ENCODE measurements at places on chromosomes 16 and 17. TPM values are rescaled to one million over a fixed set of nuclear protein-coding genes. Genes with fewer than 3 reads are reported as not detected.

- DNase-seq = no peak
These were observed 3.5 kb downstream of the MGAT5B start for GRCh38 chr17:76871668-76872067.

DNA sequence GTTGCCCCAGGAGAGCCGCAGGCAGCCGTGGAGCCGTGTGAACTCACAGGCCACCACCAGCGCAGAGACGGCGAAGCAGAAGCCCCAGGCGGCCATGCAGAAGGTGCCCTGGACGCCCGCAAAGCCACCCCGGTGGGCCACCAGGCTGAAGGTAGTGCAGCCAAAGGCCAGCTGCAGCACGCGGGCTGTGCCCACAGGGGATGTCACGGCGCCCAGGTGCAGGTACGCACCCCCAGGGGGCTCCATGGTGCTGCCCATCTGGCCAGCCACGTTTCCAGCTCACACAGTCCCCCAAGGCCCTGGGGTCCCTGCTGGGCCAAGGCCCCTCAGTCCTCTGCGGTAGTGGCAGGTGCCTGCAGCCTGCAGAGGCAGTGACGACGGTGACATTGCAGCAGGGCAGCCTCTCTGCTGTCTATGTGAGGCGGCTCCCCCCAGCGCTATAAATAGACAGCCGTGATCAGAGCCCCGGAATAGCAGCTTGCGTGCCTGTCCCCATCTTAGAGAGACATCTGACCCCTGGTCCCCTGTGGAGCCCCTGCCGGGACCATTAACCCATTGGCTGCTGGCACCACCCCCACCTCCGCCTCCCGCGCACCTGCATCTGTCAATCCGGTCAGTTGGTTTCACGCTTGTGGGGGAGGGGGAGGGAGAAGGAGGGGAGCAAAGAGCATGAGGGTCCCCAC lies 4.5 kb upstream of the PYCR1 start:
- peak; percentile 60 for DNase-seq

CRHR1 gene
- total RNA-seq = not detected

- DNase-seq = no peak
These were observed 13.5 kb upstream of the SMIM5 start for GRCh38 chr17:75619506-75620431.

- DNase-seq = no peak
These were observed 607.3 kb upstream of the GOT2 start for GRCh38 chr16:59341368-59341767.

ACSM5 gene
- 1.8 TPM for total RNA-seq

FOXN1 gene
- not detected for total RNA-seq

GRCh38 chr17:64042700-64043485 lies 22.5 kb upstream of the ICAM2 start:
- DNase-seq = no peak

- DNase-seq = no peak
These were observed 22.0 kb upstream of the PHLPP2 start for GRCh38 chr16:71746442-71747046.

DNA sequence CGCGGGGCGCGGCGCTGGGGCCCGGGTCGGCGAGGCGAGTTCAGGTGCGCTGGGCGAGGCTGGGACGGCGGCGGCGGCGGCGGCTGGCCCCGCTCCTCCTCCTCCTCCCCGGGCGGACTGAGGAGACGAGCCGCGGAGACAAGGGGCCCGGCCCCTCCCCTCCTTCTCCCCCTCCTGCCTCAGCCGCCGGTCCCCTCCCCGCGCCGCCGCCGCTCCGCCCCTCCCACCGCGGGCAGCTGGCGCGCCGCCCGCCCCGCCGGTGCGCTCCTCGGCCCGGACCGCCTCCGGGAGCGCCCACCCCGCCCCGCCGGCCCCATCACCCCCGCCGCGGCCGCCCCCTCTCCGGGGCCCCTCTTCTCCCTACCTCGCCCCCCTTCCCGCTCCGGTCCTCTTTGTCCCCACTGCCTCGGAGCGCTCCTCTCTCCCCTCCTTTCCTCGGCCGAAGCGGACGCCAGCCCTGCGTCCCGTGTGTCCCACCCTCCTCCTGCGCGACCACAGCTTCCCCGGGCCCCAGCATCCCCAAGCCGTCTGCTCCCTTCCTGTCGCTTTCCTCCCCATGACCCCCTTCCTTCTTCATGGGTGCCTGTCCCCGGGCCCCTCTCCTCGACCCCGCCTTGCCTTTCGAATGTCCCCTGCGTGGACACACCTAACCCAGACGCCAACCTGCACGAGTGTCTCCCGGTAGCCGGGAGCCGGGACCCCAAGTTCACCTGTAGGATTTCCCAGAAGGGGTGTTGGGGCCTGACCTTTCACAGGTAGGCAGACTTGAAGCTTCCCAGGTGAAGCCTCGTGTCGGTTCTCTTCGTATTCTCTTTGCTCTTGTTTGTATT lies at the start of gene TOX3:
Gene TOX3, minus strand, starts transcription at position 140 of the 830 bp plus-strand sequence. CDS start 420 bp downstream, outside the sequence.
- peak; percentile 55 for DNase-seq

DNA sequence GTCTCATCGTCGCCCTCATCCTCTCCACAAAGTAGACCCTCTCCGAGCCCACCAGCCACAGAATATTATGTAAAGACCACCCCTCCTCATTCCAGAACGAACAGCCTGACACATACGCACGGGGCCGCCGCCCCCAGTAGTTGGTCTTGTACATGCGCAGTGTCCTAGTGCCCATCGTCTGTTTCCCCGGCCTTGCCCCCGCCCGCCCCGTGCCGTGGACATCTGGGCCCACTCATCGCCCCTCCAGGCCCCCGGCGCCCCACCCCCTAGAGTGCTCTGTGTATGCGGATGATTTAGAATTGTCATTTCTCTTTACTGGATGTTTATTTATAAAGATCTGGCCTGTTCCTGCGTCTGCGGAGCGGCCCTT lies 475 bp upstream of the AMDHD2 start:
- DNase-seq = no peak

DNA sequence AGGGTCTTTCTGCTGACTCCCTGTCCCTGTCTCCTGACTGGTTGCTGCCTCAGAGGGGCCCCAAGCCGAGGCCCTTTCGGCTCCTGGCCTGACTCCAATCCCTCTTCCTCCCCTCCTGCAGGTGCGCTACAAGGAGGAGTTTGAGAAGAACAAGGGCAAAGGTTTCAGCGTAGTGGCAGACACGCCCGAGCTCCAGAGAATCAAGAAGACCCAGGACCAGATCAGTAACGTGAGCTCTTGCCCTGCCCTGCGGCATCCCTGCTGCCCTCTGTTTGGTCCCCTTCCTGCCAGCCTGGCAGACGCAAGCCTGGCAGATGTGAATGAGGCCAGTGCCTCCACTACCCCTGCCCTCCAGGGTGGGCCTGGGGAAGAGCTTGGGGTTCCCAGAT lies 27.1 kb upstream of the LASP1NB start:
- no peak for DNase-seq

DNA sequence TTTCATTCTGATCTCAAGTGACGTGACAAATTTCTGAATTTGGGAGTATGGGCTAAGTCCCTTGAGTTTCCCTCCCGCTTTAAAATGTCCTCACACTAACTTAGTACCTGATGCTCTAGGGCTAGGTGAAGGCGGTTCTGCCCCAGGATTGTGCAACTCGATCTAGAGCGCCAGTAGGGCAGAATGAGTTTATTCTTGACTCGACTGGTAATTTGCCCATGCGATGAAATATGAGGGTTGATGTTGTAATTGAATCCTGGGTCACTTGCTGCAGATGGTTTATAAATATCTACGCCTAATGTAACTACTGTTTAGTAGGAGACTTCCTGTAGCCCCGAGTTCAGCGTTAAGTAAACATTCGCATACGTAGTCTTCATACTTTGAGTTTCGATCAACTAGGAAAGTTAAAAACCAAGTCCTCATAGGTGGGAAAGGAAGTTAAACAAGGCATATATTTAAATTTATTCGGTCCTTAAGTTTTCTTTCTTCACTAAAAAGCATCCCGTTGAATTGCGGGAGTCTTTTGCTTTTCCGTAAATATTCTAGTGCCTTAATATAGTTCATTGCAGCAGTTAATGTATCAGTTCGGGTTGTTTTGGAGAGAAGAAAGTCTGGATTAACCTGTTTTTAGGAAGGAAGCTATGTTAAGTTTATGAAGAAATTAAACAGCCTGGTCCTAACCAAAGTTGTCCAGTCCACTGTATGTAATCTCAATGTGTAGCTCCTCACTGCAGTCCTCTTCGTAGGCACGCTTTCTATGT lies 1.6 kb downstream of the CTCF start:
- DNase-seq = peak; percentile 60

DNA sequence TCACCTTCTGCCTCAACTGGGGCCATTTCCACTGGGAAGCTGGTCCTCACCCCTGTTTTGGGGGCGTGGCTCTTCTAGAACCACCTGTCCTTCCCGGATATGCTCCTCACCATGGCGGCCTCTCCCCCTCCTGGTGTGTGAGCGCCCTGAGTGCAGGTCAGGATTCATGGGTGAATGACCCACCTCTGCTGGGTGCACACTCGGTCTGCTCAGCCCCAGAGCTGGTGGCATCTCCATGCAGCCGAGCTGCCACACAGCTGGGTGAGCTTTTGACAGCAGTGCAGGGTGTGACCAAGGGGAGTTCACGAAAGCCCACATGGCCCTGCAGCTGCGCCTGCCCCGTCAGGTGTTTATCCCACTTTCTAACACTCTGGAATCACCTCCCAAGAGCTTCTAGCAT lies 27.3 kb downstream of the GRIN2C start:
- DNase-seq = no peak

DNA sequence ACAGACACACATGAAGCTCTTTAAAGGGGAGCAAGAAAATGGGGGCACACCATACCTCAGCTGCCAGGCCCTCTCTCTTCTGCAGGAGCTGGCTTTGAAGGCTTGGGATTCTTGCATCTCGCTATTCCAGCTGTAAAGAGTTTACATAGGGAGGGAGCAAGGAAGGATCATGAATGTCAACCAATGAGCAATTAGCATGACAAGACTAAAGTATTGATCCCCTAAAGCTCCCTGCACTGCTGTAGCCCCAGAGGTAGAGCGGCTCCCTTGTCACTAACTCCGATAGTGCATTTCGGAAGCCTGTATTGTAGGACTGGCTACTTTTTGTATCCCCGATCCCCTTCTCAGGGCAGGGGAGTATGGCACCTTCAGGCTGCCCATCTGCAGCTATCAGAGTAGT lies 113.4 kb upstream of the PMFBP1 start:
- no peak for DNase-seq

DNA sequence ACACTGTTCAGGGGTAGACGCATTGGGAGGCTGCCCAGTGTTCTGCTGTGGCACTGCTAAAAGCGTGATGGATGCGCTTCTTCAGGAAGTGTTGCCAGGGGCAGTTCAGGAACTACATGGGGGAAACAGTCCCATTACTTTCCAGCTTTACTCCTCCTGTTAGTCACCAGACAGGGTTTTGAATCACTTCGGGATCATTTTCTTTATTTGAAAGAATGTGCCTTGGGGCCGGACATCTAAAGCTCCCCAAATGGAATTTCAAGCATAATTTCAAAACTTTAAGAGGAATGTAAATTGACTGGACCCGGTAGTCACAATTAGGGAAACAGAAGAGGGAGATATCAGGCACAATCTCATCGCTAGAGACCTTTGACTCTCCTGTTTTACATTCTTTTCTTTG lies 1.3 kb upstream of the KRTAP2-1 start:
- no peak for DNase-seq

SLFN5 gene
- 16.5 TPM for total RNA-seq

PYY gene
- not detected for total RNA-seq

DNA sequence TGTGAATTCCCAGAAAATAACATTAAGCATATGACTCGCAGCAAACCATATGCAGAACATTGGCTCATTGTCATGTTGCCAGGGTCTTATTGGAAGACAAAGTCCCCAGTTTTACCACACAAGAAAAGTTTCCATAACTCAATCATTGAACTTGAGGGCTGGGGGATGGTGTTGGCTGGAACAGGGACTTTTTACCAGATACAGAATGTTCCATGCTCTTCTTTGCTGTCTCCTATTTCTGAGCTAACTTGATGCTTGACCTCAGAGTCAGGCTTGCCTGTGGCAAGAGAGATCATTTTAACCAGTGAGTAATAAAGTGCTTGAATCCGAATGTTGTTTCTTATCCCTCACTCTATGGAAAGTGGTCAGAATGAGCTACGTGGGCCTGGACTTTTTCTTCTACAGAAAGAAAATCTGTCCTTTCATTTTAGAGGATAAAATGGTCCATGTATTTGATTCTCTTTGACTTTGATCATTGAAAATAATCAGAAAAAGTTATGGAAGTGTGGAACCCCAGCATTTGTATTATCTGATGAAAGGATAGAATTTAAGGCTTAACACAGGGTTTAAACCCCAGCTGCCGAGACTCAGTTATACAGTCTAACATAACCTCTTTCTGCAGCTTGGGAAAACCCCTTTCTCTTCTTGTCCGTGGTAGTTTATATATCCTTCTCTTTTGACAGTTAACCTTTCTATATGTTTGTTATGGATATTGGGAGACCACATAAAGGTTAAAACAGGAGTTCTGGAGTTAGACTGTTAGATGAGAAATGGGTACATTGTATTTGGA lies 67.0 kb downstream of the TUBD1 start:
- DNase-seq = no peak

NUDT16L1 gene
- 30.5 TPM for total RNA-seq

DNA sequence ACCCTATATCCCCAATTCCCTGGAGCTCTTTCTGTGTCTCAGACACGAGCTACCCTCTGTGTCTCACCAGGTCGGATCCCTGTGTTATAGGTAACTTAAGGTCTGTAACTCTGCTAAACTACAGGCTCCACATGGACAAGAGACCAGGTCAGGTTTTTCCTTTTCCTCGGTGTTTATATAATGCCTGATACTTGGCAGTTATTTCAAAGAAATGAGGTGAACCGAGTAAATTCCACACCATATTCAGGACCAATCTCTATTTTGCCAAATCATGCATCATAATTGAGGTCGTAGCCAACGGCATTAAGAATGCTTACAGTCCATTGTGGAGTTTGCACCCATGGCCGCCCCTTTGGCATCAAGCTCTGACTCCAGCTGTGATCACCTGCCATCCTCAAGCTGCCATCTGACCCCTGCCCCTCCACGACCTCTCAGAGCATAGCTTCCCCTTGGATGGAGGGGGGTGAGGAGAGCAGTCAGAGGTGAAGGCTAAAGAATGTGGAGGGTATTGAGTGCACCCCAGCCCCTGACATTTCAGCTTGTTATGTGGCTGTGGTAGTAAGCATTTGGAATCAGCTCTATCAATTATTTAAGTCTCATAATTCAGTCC lies 434.7 kb upstream of the RBFOX1 start:
- DNase-seq = no peak

GRCh38 chr16:82943371-82943770 lies 316.6 kb downstream of the CDH13 start:
- DNase-seq = no peak

WNK4 gene
- not detected for total RNA-seq

- DNase-seq = no peak
These were observed 30.5 kb downstream of the PIK3R6 start for GRCh38 chr17:8836821-8837562.

DNA sequence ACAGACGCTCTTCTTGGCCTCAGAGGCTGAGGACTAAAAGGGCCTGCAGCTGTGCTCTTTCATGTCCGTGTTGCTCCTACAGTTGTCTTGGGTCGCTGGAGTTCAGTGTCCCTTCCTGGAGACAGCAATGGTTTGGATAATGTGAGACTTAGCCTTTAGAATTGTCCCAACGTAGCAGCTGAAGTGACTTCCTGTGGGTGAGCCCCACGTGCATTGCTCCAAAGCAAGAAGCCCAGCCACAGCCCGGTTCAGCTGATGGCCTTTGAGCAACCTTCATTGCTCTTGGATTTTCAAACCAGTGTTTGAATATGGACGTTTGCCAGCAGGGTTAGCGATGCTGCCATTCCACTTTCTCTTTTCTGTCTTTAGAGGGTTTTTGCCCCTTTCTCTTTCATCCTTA lies 19.7 kb downstream of the TMEM11 start:
- DNase-seq = no peak

SCN4A gene
- total RNA-seq = 2.5 TPM

NEK8 gene
- 1.3 TPM for total RNA-seq

SMTNL2 gene
- 13.3 TPM for total RNA-seq

- no peak for DNase-seq
These were observed 436.4 kb downstream of the KCNJ18 start for GRCh38 chr17:22128723-22129122.

Measured in right cardiac atrium (tissue), 5 donors.